ENCODE measurements at places on chromosomes 7 and 10. TPM values are rescaled to one million over a fixed set of nuclear protein-coding genes. Genes with fewer than 3 reads are reported as not detected.

- no peaks in the 10 kb centered on the region for H3K27me3 ChIP-seq
- no peak for DNase-seq
- no peaks in the 10 kb centered on the region for H3K36me3 ChIP-seq
- H3K4me1 ChIP-seq: no peaks in the 10 kb centered on the region
- no peak overlapping the region for H3K4me3 ChIP-seq
These were observed 52.8 kb upstream of the GPR26 start for GRCh38 chr10:123613346-123613850.

DNA sequence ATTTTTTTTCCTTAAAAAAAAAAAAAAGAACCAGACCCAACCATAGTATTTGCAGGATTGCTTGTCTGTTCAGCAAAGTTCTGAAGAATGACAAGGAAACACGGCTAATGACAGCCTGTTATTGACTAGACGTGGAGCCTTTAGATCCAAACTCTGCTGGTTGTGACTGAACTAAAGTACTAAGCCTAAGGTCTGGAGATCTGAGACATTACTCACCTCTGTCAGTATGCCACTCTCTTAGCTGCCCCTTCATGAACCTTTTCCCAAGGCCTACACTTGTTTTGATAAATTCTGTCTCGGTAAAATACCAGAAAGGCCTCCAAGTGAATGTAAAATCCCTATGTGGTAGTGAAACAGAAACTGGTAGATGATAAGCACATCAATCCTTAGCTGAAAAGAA is 101.0 kb downstream of the CABCOCO1 start:
- no peak overlapping the region for H3K4me3 ChIP-seq
- H3K36me3 ChIP-seq: no peaks in the 10 kb centered on the region
- H3K27me3 ChIP-seq: no peaks in the 10 kb centered on the region
- no peak overlapping the region for H3K27ac ChIP-seq
- peaks cover 16% of the 10 kb centered on the region for H3K4me1 ChIP-seq
- no peak for DNase-seq

DNA sequence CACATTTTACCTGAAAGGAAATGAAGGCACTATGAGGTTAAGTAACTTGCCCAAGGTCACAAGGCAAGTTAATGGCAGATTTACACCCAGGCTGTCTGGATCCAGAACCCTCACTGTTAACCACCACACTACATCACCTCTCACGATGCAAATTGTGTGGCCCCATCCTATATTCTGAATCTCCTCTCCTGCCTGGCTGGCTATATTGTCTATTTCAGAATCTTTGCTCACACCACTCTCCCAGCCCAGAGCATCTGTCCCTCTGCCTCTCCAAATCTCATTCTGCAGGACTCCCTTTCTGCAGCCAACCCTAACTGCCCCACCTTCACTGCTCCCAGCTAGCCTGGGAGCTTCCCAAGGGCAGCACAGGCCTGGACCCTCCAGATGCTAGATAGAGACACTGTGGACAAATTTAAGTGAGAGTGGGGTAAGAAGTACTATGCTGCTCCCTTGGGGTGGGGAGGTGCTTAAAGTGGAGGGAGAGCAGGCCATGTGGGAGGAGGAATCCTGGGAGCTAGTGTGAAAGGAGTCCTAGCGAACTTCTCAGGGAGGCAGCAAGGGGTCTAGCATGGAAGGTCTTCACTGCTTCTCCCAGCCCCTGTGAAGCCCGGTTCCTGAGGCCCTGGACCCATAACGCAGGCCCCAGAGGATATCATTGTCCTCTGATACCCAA is 786 bp downstream of the CUEDC2 start:
- no peaks in the 10 kb centered on the region for H3K36me3 ChIP-seq
- peak overlapping the region; percentile 63 for H3K27ac ChIP-seq
- H3K27me3 ChIP-seq: no peaks in the 10 kb centered on the region
- DNase-seq: no peak
- H3K4me3 ChIP-seq: peak overlapping the region; percentile 80

DNA sequence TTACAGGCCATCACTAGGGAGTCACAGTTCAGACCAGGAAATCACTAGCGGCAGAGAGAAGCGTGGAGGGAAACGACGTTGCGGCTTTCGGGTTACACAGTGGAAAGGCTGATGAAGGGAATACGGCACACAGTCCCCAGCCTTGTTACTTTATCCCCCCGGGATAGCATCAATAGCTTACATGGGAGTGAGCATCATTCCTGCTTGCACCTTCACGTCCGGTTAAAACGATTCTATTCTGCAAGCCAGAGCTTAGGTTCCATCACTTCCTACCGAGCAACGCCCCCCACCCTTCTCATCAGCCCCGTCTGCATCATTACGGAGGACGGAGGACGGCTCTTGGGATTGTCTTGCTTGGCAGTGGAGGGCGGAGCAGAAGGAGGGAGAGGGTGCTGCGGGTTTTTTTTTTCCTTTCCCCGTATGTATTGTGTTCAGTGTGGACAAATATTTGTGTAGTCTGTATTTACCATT is 124.9 kb downstream of the CLEC2L start:
- no peaks in the 10 kb centered on the region for H3K36me3 ChIP-seq
- peaks cover 3% of the 10 kb centered on the region for H3K4me1 ChIP-seq
- no peak overlapping the region for H3K27ac ChIP-seq

- H3K27me3 ChIP-seq: no peaks in the 10 kb centered on the region
- no peak overlapping the region for H3K4me3 ChIP-seq
- H3K4me1 ChIP-seq: no peaks in the 10 kb centered on the region
These were observed 217.2 kb downstream of the PCLO start for GRCh38 chr7:82945480-82945879.

- H3K4me3 ChIP-seq: no peak overlapping the region
- peaks cover 3% of the 10 kb centered on the region for H3K27me3 ChIP-seq
- H3K36me3 ChIP-seq: no peaks in the 10 kb centered on the region
- H3K4me1 ChIP-seq: no peaks in the 10 kb centered on the region
- no peak for DNase-seq
- H3K27ac ChIP-seq: no peak overlapping the region
These were observed 3.7 kb downstream of the CFAP46 start for GRCh38 chr10:132938472-132939339.

- H3K4me1 ChIP-seq: no peaks in the 10 kb centered on the region
- DNase-seq: no peak
- H3K36me3 ChIP-seq: no peaks in the 10 kb centered on the region
- H3K27me3 ChIP-seq: no peaks in the 10 kb centered on the region
These were observed 384.7 kb upstream of the FZD8 start for GRCh38 chr10:36026656-36027390.

DNA sequence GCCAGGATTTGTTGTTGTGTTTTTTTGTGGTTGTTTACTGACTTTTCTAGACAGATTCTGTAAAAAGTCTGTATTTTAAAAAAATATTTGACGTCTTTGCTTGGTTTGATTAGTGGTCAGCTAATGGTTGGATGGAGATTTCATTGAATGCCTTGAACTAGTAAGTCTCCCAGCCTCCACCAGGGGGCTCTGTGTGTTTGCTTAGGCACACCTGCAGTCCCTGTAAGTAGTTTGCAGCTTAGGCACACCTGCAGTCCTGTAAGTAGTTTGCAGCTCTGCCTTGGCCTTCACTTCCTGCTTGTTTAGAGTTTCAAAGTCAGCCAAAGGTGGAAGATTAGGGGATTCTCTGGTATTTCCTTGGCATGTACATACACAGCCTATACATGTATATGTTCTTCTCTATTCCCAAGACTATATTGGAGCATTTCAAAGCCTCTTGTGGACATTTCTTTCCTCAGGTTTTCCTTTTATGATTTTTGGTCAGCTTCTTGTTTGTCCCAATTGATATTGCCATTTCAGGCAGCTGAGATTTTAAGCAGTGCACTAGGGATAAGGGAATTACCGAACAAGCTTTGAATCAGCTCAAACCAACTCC is 101.6 kb downstream of the CCSER2 start:
- no peaks in the 10 kb centered on the region for H3K27me3 ChIP-seq
- DNase-seq: peak; percentile 80
- H3K4me3 ChIP-seq: no peak overlapping the region
- peaks cover 12% of the 10 kb centered on the region for H3K36me3 ChIP-seq

- H3K27me3 ChIP-seq: no peaks in the 10 kb centered on the region
- no peak overlapping the region for H3K4me3 ChIP-seq
- no peaks in the 10 kb centered on the region for H3K36me3 ChIP-seq
- no peaks in the 10 kb centered on the region for H3K4me1 ChIP-seq
These were observed 288.2 kb downstream of the POU6F2 start for GRCh38 chr7:39265641-39266591.

DNA sequence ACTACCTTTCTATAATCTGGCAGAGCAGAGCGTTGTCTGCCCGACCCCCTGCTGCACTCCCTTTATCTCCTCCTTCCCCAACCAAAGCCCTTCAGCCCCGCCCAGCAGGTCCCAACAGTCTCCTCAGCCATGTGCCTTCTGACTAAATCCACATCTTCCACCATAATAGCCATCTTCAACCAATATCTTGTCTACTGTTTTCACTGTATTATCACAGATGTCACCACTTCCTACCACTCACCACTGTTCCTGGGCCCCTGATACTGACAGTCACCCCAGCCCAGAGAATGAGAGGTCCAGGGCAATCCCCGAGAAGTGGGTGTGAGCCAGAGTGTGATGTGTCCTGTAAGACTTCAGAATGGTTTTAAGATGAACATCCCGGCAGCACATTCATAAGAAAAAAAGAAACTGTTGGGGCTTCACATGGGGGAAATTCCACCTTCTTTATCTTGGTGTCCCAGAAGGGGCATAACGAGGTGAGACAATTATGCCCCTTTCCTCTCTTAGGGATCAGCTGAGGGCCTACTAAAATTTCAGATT is 25.3 kb downstream of the CCDC6 start:
- peak overlapping the region; percentile 4 for H3K4me3 ChIP-seq
- H3K36me3 ChIP-seq: no peaks in the 10 kb centered on the region
- DNase-seq: peak; percentile 55
- no peak overlapping the region for H3K27ac ChIP-seq
- H3K4me1 ChIP-seq: peaks cover 37% of the 10 kb centered on the region

DNA sequence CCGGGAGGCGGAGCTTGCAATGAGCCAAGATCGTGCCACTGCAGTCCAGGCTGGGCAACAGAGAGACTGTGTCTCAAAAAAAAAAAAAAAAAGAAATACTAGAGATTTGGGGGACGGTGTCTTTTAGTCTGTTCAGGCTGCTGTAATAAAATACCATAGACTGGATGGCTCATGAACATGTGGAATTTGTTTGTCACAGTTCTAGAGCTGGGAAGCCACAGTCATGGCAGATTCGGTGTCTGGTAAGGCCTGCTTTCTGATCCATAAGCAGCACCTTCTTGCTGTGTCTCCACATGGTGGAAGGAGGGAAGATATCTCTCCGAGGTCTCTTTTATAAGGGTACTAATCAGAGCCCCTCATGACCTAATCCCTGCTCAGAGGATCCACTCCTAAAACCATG is 102.7 kb upstream of the MKLN1 start:
- no peaks in the 10 kb centered on the region for H3K36me3 ChIP-seq
- H3K27ac ChIP-seq: no peak overlapping the region
- no peak overlapping the region for H3K4me3 ChIP-seq

- DNase-seq: no peak
- no peak overlapping the region for H3K4me3 ChIP-seq
- no peak overlapping the region for H3K27ac ChIP-seq
- no peaks in the 10 kb centered on the region for H3K36me3 ChIP-seq
These were observed 121.9 kb downstream of the PAXIP1 start for GRCh38 chr7:154881026-154881425.

GRCh38 chr10:60732807-60733516 is 45.3 kb upstream of the CDK1 start:
- H3K4me3 ChIP-seq: peak overlapping the region; percentile 89
- peak; percentile 26 for DNase-seq
- H3K27ac ChIP-seq: peak overlapping the region; percentile 26
- H3K4me1 ChIP-seq: peaks cover 27% of the 10 kb centered on the region

DNA sequence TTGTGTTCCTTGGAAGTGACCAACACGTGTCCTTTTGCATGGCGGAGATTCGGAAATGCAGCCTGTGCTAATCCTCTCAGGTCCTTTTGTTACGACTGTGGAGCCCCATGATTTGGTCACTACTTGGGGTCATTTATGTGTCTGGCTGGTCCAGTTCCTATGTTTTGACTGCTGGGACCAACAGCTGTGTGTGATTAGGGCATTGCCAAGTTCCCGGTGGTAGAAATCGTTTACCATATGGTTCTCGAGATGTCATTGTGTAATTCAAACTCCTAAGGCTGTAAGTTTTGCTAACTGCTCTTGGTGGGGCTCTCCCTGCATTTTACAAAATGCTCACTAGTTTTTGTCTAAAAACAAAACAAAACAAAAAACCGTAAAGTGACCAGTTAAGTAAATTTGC is 62.0 kb downstream of the CCNY start:
- no peak overlapping the region for H3K27ac ChIP-seq
- no peaks in the 10 kb centered on the region for H3K36me3 ChIP-seq
- no peaks in the 10 kb centered on the region for H3K4me1 ChIP-seq

GRCh38 chr7:129536323-129536722 is 34.0 kb downstream of the SMKR1 start:
- H3K36me3 ChIP-seq: no peaks in the 10 kb centered on the region
- DNase-seq: no peak
- no peaks in the 10 kb centered on the region for H3K4me1 ChIP-seq
- H3K27me3 ChIP-seq: no peaks in the 10 kb centered on the region
- no peak overlapping the region for H3K4me3 ChIP-seq

- no peaks in the 10 kb centered on the region for H3K36me3 ChIP-seq
- H3K27me3 ChIP-seq: no peaks in the 10 kb centered on the region
- no peak overlapping the region for H3K4me3 ChIP-seq
- H3K27ac ChIP-seq: no peak overlapping the region
These were observed 51.9 kb downstream of the CDC14C start for GRCh38 chr7:48976253-48976652.

DNA sequence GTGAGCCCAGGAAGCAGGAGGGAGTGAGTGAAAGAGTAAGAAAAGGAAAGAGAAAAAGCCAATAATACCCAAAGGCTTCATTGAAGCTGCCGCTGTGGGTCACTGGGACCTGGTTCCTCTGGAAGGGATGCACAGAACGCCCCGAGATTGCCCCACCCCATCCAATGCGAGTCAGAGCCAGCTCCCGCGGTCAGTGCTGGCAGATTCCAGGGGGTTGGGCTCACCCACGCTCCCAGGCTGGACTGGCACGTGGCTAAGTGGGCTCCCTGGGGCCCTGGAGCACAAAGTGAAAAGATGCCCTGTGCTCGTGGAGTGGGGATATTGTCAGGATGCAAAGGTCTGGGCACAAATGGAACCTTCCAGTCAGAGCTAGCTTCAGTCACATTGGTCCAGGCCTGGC is 117.0 kb downstream of the OAT start:
- no peak overlapping the region for H3K27ac ChIP-seq
- H3K4me3 ChIP-seq: no peak overlapping the region
- H3K36me3 ChIP-seq: no peaks in the 10 kb centered on the region
- no peak for DNase-seq
- H3K4me1 ChIP-seq: no peaks in the 10 kb centered on the region

GRCh38 chr7:771234-772004 is 44.3 kb upstream of the PRKAR1B start:
- no peak overlapping the region for H3K4me3 ChIP-seq
- H3K36me3 ChIP-seq: peaks cover 8% of the 10 kb centered on the region
- no peaks in the 10 kb centered on the region for H3K27me3 ChIP-seq
- no peaks in the 10 kb centered on the region for H3K4me1 ChIP-seq

GRCh38 chr10:132636358-132636757 is 98.8 kb downstream of the INPP5A start:
- no peaks in the 10 kb centered on the region for H3K36me3 ChIP-seq
- no peak overlapping the region for H3K4me3 ChIP-seq
- no peak for DNase-seq
- no peaks in the 10 kb centered on the region for H3K27me3 ChIP-seq
- peaks cover 8% of the 10 kb centered on the region for H3K4me1 ChIP-seq
- no peak overlapping the region for H3K27ac ChIP-seq

- H3K27ac ChIP-seq: no peak overlapping the region
- no peaks in the 10 kb centered on the region for H3K27me3 ChIP-seq
- no peak for DNase-seq
- no peaks in the 10 kb centered on the region for H3K36me3 ChIP-seq
These were observed 10.8 kb upstream of the PON1 start for GRCh38 chr7:95335093-95335492.

CLDN3 gene
- total RNA-seq: not detected

ZNF746 gene
- 33.9 TPM for total RNA-seq

NPC1L1 gene
- 0.10 TPM for total RNA-seq

EVX1 gene
- total RNA-seq: not detected

CYP3A4 gene
- not detected for total RNA-seq

EBF3 gene
- not detected for total RNA-seq

HOXA1 gene
- 1.4 TPM for total RNA-seq

RADIL gene
- not detected for total RNA-seq

TRPV5 gene
- total RNA-seq: not detected

Data from CD4-positive, CD25-positive, alpha-beta regulatory T cell (primary cell).